Activated CD4-positive, alpha-beta T cell treated with anti-CD3 and anti-CD28 coated beads for 1 hour (primary cell): ENCODE measurements at places on chromosomes 4 and X.

- DNase-seq: no peak
Observed at GRCh38 chr4:5051278-5052203, at the start of gene STK32B. STK32B (plus strand) TSS chr4:5051480.

DNA sequence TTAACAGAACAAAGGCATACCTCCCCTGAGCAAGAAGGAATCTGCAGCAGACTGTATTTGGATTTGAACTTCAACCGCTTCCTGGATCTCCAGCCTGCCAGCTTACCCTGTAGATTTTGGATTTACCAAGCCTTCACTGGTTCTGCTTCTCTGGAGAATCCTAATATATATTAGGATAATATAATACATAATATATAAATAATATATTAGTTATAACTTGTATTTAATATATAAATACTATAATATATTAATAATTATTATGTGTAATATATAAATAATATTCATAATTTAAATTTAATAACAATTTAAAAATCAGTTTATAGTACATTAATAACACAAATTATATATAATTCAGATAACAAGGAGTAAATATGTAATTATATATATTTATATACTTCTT lies 121.4 kb downstream of the COX18 start:
- no peak for DNase-seq

- DNase-seq: no peak
Observed at GRCh38 chr4:2958446-2958845, 4.8 kb downstream of the NOP14 start.

DNA sequence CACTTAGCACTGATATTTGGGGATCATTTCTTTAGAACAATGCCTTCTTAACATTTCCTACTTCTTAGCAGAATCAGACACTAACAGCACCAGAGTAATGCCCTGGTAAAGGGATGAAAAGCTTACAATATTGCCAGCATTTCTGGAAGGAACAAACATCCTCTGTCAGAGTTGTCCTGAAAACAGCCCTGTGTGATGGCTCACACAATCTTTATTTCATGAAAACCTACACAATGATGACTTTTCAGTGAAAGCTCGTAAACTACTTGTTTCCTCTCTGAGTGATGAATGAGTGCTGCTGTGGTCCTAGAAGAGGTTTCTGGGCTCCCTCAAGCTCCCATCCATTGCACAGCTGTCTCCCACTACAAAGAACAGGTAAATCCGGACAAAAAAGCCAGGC lies 52.8 kb downstream of the GPC4 start:
- DNase-seq: no peak

DNA sequence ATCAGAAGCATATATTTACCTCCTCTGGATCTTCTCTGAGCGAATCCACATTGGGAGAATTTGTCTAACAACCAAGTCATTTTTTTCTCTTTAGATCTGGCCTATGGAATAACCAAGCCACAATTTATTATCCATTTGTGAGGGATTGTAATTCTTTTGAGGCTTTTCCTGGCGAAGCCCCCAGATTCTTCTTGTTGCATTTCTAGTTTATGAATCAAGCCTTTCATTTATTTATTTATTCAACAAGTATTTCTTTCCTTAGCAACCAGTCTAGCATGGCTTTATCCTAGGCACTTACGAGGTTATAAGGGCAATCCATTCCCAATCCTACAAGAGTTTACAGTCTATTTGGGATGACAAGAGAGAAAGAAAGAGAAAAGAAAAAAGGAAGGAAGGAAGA lies 18.4 kb upstream of the FNIP2 start:
- DNase-seq: no peak

GRCh38 chr4:188214861-188215260 lies 75.6 kb downstream of the TRIML1 start:
- no peak for DNase-seq

DNA sequence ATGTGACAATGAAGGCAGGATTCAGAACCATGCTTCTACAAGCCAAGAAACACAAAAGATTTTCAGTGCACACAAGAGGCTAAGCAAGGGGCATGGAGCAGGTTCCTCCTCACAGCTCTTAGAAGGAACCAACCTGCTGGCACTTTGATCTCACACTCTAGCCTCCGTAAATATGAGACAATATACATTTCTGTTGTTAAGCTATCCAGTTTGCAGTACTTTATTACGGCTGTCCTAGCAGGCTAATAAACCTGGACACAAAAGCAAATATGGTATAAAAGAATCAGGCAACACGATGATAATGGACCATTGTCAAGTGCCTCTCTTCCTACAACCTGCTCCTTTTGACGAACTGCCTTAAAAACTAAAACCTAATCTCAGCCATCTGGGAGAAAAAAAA lies 114.5 kb downstream of the ZAR1 start:
- no peak for DNase-seq

- no peak for DNase-seq
Observed at GRCh38 chr4:76687746-76688448, 210.0 kb downstream of the SOWAHB start.

GRCh38 chrX:50067435-50068284 lies 133.1 kb downstream of the AKAP4 start:
- no peak for DNase-seq

- no peak for DNase-seq
Observed at GRCh38 chr4:37452952-37453280, 208.4 kb downstream of the NWD2 start.

- no peak for DNase-seq
Observed at GRCh38 chr4:160213366-160213765, 1110.5 kb downstream of the RAPGEF2 start.

- DNase-seq: no peak
Observed at GRCh38 chr4:118964891-118965411, 76.3 kb downstream of the SYNPO2 start.

DNA sequence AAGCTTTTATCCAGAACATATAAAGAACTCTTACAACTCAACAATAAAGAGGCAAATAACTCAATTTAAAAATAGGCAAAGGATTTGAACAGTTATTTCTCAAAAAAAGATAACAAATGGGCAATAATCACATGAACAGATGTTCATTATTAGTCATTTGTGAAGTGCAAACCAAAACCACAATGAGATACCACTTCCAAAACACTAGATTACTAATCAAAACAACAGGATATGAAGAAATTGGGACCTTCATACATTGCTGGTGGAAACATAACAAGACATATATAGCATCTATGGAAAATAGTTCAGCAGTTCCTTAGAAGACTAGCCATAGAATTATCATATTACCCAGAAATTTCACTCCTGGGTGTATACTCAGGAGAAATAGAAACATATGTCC lies 224.6 kb downstream of the FBXO8 start:
- no peak for DNase-seq

DNA sequence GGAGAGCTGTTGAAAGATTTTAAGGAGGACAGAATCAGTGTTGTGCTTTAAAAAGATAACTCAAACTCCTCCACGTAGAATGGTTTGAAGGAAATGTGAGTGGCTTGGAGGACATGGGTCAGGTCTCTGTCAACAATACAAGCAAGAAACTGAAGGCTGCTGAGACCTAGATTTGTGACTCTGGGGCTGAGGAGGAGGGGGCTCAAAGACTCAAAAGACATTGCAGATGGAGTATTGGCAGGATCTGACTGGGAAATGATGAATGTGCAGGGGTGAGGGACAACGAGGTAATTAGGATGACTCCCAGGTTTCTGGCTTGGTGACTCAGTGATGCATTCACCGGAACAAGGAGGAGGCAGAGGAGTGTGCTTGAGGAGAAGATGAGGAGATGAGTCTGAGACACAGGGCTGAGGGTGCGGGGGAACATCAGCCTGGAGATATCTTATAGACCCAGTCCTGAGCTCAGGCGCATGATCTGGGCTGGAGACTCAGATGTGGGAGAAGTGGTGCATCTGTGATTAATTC lies 3.3 kb upstream of the RPS4X start:
- DNase-seq: no peak

DNA sequence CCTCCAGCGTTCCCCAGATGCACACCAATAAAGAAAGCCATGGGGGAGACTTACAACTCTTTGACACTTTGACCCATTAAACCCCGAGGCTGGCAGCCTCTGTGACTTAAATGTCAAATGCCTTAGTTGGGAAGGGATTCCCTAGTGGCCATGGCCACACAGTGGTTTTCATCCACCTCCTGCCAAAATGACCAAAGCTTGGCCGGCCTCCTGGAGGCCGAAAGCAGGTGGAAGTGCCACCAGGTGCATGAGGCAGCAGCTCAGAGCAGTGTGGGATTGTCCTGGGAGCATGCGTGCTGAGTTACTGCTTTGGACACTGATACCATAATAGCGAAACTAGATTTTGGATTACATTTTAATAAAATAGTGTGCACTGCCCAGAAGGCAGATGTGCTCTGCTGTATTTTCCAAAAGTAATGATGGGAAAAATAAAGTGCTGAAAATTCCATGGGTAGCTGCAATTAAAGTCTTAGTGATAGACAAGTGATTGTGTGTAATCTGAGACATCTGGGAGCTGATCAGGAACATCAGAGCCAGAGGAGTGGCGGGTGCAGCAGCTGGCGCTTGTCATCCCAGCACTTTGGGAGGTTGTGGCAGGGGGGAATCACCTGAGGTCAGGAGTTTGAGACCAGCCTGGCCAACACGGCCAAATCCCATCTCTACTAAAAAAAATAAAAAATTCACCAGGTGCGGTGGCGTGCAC lies 39.8 kb upstream of the TADA2B start:
- no peak for DNase-seq

DNA sequence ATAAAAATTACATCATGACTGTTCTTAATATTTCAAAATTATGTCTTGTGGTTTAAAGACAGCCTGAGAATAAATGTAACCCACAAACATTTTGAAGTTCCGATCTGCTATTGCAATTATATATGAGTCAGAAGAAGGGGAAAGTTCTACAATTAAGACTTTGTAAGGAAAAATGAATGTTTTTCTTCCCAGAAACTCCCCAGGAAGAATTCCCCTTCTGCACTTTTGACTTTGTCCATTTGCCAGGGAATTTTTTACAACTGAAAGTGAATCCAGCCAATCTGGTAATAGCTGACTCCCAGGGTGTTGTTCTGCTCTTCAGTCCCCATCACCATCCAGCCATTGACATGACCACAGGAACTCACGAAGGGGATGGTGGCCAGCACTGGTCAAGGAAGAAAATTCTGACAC lies 61.6 kb upstream of the NOCT start:
- DNase-seq: no peak

- DNase-seq: no peak
Observed at GRCh38 chr4:83876047-83876446, 340.1 kb downstream of the GPAT3 start.

GRCh38 chr4:67531379-67531962 lies 13.8 kb downstream of the CENPC start:
- DNase-seq: no peak

- no peak for DNase-seq
Observed at GRCh38 chr4:63556332-63556731, 852.9 kb downstream of the TECRL start.

DNA sequence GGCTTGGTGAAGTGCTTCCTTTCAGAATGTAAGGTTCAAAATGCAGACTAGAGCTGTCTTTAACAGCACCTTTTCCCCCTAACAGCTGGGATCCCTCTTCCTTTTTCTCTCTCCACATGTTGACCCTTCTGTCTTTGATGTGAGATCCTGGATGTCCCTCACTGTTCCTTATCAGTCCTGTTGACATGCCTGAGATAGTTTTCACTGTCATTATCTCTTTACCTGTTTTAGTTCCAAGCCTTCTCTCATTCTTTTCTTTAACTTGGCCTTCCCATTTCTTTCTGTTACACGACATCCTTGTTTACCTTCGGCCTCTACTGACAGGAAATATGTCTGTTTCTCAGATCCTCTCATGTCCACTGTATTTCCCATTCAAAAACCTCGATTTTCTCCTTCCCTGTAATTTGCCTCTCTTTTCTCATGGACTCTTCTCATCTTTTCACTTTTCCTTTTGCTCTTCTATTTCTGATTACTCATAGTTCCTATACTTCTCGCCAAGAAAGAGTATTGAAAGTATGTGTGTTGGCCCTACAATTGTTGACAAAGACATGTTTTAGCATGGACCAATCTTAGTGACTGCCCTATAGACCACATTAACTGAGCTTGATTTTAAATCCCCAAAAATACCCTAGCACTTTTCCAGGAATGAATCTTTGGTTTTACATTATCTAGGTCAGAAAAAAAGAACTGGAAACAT lies 1.2 kb upstream of the SOWAHB start:
- no peak for DNase-seq

GRCh38 chr4:176498617-176499256 lies 179.0 kb downstream of the SPCS3 start:
- DNase-seq: no peak

DNA sequence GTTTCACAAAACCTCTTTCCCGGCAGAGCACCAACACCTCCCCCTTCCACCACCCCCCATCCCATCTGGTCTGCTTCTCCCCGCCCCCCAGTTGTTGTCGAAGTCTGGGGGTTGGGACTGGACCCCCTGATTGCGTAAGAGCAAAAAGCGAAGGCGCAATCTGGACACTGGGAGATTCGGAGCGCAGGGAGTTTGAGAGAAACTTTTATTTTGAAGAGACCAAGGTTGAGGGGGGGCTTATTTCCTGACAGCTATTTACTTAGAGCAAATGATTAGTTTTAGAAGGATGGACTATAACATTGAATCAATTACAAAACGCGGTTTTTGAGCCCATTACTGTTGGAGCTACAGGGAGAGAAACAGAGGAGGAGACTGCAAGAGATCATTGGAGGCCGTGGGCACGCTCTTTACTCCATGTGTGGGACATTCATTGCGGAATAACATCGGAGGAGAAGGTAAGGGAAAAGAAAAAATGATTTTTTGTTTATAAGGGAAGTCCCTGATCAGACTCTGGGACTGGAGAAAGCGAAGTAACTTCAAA lies at the start of gene PDGFRA:
TSS of gene PDGFRA (plus strand) at position 333 of the 541 bp plus-strand sequence. CDS start 29,476 bp downstream, outside the sequence.
- no peak for DNase-seq

- DNase-seq: no peak
Observed at GRCh38 chr4:173642509-173642908, 112.5 kb upstream of the HAND2 start.

DNA sequence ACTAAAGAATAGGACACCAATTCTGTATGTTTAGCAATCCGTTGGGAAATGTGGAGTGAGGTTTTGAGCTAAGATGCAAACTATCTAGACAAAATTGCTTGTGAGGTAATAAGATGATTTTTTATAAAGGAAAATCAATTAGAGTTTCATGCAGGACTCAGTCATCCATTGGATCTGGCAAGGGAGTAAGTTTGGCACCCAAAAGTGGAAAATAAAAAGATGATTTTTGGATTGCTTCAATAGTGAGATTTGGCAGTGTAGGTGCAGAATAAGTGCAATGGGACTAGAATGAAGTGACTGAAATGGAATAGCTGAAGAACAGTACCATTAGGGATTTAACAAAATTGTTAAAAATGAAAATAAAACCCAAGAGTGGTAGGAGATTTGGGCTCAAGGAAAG lies 290.5 kb upstream of the EPHA5 start:
- no peak for DNase-seq

GRCh38 chr4:121863799-121864198 lies 6.5 kb downstream of the BBS7 start:
- no peak for DNase-seq

- DNase-seq: no peak
Observed at GRCh38 chr4:41693629-41694028, 54.9 kb downstream of the PHOX2B start.

DNA sequence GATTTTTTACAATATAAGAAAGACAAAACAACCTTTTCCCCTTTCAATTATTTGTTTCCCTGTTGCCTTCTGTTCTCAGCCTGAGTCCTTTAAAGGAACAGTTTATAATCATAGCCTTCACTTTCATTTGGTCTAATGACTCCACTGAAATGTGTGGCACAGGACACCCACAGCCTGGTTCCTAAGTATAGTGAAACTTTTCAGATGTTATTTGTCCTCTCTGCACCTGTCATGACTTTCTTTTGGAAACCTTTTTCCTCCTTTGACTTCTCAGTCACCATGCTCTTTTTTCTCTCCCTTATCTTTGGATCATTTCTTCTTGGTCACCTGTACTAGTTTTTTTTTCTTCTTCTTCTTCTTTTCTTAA lies 237.8 kb upstream of the ANXA3 start:
- no peak for DNase-seq

GRCh38 chrX:19839770-19840254 lies 47.6 kb downstream of the SH3KBP1 start:
- no peak for DNase-seq
